Foreskin keratinocyte (primary cell): ENCODE measurements at places on chromosomes 3 and 15. TPM values are rescaled to one million over a fixed set of nuclear protein-coding genes. Genes with fewer than 3 reads are reported as not detected.
A peak's percentile ranks its signal among the peaks of the same experiment; 100 is the strongest.

GRCh38 chr3:40989141-40990061 is 209.9 kb upstream of the CTNNB1 start:
- no peak for DNase-seq

GRCh38 chr3:183619624-183620251 is 15.7 kb upstream of the KLHL24 start:
- no peak for DNase-seq

GRCh38 chr3:106811376-106811775 is 565.9 kb upstream of the CCDC54 start:
- peak; percentile 76 for DNase-seq

- DNase-seq: no peak
These were observed 226.8 kb downstream of the TBC1D5 start for GRCh38 chr3:17515445-17516234.

Gene IGSF11
- not detected in 2 replicates for total RNA-seq
